Nephron progenitor cell (in vitro differentiated cells): ENCODE measurements at places on chromosomes 11 and 22.

GRCh38 chr11:18650859-18651557 is 16.9 kb upstream of the SPTY2D1 start:
- DNase-seq = no peak

- no peak for DNase-seq
Measured at GRCh38 chr11:106420048-106420665, 342.7 kb downstream of the AASDHPPT start.

DNA sequence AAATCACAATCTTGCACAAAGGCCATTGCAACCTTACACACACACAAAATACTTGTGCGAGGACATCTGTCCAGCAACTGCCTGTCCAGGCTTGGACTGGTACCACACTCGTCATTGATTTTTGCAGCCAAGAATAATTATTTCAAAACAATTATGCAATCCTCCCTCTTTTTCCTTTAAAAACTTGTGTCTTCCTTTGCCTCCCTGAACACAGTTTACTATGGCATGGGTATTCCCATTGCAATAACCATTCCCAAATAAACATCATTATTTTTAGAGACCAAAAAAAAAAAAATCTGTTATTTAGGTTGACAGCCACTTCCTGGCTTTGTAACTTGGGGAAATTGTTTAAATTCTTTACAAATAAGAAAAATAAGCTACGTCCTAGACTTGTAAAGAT is 54.0 kb downstream of the C11orf91 start:
- no peak for DNase-seq

- DNase-seq = peak; percentile 45
Measured at GRCh38 chr22:17112491-17113042, 8.6 kb downstream of the TMEM121B start.

DNA sequence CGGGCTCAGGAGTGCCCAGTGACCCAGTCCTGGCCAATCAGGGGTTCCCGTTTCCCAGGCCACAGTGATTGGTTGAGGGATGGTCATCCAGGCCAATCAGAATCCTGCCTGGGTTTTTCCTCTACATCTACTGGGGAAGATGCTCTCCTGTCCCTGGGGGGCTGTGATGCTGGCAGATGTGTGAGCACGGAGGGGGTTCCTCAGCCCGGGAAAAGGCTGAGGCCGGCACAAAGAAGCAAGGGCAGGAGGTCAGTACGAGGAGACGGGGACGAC is 171.2 kb downstream of the CTTN start:
- no peak for DNase-seq

DNA sequence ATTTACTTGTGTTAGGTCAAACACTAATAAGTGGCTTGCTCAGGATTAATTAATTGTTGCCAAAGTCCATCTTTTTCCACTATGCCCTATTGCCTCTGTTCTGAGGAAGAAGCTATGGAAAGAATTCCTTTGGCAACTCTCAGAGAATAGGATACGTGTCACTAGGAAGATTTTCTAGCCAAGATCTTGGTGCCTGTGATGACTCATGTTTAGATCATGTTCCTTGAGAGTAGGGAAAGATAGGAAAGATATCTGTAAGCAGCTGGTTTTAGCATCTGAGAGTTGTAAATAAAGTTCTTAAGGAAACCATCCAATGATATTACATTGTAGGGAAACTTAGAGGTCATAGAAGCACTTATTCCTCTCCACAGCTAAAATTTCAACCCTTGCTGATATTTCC is 15.7 kb downstream of the SLN start:
- DNase-seq = no peak

DNA sequence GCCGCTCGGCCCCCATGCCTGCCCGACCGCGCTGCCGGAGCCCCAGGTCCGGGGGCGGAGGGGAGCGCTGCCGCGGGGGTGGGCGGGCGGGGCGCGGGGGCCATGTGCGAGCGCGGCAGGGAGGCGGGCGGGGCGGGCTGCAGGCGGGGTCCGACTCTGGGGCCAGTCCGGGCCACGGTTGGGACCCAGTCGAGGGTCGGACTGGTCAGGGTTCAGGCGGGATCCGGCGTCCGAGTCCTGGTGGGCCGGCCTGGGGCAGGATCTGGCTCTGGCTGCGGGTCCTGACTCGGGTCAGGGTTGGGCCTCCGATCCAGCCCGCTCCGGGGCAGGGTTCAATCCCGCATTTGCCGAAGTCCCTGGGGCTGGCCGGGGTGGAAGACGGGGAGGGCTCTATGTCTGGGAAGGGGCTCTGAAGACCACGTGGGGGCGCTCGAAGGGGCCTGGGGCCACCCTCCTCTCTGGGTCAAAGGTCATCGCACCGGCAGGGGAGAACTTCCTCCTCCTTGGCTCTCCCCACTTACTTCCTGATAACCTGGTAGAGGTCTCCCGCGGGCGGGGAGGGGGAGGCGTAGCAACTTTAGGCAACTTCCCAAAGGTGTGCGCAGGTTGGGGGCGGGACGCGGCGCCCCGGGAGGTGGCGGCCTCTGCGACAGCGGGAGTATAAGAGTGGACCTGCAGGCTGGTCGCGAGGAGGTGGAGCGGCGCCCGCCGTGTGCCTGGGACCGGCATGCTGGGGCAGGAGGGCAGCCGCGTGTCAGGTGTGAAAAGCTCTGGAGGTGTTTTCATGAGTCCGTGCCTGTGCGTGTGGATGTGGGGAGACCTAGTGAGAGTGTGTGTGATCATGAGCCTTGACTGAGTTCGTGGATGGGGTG is 603 bp downstream of the ESRRA start:
- peak; percentile 75 for DNase-seq

GRCh38 chr11:71342116-71342515 is 89.7 kb upstream of the SHANK2 start:
- DNase-seq = no peak

DNA sequence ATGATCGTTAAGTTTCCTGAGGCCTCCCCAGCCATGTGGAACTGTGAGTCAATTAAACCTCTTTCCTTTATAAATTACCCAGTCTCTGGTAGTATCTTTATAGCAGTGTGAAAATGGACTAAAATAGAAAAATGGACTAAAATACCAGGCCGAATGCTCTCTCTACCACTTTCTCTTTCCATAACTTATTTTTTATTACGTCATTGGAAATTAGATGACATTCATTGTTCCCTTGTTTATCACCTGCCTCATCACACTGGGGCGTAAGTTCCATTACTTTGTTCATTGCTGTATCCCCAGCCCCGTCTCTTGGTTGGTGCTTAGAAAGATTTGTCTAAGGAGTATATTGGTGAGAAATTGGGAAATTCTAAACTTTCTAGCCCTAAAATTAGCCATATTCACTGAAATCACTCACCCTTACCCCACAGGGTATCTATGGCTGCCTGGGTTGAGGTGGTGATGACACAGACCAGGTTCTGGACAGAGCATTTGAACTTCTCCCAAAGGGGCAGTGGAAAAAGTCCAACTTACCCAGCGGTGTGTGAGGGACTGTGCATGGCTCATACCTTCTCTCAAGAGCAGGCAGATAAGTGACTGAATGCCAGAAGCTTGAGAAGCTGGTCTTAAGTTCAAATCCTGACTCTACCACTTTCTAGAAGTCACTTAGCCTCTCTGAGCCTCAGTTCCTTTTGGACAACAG is 50.9 kb upstream of the TP53I11 start:
- no peak for DNase-seq

- no peak for DNase-seq
Measured at GRCh38 chr22:49076300-49077035, 751.2 kb downstream of the BRD1 start.

DNA sequence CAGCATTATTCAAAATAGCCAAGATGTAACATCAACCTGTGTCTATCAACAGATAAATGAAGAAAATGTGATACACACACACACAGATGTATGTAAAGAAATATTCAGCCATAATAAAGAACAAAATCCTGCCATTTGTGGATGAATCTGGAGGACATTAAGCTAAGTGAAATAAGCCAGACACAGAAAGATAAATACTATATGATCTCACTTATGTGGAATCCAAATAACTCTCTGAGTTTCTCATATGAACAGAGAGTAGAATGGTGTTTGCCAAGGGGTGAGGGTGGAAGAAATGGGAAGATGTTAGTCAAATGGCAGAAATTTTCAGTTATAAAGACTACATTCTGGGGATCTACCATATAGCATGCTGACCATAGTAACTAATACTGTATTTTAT is 224.2 kb downstream of the GUCY1A2 start:
- no peak for DNase-seq

GRCh38 chr11:76607431-76607830 is 63.1 kb downstream of the LRRC32 start:
- no peak for DNase-seq

- DNase-seq = no peak
Measured at GRCh38 chr11:9203691-9204311, 61.3 kb downstream of the DENND5A start.

DNA sequence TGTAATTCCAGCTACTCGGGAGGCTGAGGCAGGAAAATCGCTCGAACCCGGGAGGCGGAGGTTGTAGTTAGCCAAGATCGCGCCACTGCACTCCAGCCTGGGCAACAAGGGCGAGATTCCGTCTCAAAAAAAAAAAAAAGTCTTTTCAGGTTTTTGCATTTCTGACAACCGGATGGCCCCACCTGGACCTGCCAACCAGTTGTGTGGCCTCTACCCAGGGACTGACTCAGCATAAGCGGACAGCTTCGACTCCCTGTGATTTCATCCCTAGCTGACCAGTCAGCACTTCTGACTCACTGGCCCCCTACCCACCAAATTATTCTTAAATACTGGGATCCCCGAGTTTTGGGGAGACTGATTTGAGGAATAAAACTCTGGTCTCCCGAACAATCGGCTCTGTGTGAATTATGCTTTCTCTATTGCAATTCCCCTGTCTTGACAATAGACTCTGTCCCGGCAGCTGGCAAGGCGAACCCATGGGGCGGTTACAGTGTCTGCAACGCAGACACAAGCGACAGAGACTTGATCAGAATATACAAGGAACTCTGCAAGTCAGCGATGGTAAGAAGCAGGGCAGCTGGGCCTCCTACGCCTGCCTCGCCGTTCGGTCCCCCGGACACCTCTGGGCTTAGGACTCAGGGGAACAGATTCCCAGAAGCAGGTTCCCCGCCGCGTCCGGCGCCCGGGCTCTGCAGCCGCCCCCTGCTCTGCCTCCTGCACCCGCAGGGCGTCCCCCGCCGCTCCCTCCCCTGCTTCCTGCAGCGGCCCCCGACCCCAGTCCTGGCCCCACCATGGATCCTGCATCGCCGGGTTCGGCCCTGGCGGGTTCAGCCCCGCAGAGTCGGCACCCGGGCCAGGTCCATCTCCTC is 741 bp upstream of the TALDO1 start:
- no peak for DNase-seq

DNA sequence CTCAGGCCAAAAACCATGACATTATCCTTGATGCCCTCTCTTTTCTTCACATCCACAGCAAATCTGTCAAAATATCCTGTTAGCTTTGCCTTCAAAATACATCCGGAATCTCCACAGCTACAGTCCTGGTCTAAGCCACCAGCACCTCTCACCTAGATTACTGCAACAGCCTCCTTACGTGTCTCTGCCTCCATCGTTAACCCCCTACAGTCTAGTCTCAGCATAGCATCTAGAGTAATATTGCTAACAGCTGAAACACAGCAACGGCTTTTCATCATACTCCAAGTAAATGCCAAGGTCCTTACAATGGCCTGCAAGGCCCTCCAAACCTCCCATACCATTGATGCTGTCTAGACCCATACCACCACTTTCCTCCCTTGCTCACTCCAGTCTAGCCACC is 4.4 kb downstream of the TSG101 start:
- no peak for DNase-seq

- no peak for DNase-seq
Measured at GRCh38 chr11:83827940-83828554, 541.9 kb upstream of the CCDC90B start.

GRCh38 chr11:126153972-126154371 is 57.5 kb downstream of the RPUSD4 start:
- no peak for DNase-seq

DNA sequence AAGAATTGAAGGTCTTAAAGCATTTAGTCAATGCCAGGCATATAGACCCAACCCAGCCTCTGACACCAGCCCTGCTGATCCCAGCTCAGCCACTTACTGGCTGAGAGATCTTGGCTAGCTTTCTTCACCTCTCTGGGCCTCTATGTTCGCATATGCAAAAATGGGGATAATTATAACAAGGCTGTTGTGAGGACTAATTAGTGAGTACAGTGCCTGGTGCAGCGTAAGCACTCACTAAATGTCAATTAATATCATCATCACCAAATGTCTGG is 10.5 kb downstream of the CHST1 start:
- no peak for DNase-seq

DNA sequence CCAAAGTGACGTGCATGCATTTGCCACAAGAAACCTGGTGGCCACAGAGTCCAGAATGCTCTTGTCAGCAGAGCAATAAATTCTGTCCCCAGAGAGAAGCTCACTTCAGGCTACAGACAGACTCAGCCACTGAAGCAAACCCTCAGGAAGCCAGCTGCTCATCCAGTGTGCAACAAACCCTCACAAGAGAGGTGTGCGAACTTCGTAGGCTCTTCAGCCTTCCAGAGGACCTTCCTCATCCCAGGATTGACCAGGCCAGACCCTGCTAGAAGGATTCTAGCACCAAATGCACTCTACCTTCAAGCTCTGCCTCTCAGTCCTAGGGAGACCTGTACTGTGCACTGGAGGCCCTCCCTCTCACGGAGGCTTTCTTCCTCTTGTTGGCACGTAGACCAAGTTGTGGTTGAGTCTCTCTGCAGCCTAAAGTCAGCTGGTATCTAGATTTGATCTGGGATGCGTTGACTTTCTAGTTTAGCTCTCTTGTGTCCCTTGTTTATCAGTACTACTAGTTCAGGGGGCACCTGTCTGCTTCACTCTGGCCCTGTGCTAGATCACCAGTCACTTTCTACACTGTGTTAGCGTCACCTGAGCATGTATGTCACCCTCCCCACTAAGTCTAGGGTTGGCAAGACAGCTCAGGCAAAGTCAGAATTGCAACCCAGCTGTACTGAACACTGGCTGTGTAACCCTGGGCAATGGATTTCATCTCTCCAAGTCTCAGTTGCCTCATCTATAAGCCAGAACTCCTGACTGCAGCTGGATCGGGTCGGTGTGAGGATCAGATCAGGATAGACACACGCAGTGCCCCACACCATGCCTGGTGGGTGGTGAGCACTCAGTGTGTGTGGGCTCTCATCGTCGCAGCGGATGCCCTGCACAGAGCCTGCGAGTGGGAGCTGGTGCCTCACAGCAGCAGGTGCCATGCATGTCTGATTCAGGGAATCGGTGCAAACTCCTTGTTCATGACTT is 22.1 kb upstream of the TMPRSS13 start:
- DNase-seq = peak; percentile 20

- no peak for DNase-seq
Measured at GRCh38 chr22:39537975-39538374, 5.4 kb upstream of the RPS19BP1 start.

DNA sequence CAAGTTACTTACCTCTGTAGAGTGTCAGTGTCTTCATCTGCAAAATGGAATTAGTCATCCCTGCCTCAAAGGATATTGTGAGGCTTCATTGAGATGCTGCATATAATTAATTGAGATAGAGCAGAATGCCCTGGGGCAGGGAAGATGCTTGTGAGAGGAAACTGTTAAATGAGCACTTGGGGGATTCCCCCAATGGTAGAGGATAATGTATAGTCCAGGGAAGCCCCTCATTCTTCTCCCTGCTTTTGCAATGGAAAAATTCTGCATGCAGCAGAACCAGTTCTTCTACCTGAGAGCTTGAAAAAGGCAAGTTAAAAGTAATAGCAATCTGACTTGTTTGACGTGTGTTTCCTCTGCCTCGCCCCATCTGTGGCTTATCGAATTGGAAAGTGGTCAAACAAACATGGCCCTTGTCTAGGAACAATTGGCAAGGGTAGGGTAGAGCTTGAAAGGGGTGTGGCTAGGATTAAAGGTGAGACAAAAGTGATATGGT is 90.9 kb downstream of the NAV2 start:
- no peak for DNase-seq
